ENCODE measurements at places on chromosomes 6 and 20.

DNA sequence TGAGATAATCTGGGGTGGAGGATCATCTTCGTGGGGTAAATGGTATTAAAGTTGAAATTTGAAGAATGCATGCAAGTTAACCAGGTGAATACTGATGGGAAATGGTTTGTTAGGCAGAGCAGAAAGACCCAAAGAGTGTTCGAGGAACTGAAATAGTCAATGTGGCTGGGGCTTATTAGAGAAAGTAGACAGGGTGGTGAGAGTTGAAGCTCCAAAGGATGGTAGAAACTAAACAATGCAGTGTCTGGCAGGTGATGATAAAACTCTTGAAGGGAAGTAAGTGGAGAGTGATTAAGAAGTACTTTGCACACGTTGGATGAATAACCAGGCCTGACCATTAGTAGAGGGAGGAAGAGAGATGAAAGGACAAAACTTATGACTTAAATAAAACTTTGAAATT, 39.8 kb upstream of the CENPW start:
- no peak for DNase-seq

DNA sequence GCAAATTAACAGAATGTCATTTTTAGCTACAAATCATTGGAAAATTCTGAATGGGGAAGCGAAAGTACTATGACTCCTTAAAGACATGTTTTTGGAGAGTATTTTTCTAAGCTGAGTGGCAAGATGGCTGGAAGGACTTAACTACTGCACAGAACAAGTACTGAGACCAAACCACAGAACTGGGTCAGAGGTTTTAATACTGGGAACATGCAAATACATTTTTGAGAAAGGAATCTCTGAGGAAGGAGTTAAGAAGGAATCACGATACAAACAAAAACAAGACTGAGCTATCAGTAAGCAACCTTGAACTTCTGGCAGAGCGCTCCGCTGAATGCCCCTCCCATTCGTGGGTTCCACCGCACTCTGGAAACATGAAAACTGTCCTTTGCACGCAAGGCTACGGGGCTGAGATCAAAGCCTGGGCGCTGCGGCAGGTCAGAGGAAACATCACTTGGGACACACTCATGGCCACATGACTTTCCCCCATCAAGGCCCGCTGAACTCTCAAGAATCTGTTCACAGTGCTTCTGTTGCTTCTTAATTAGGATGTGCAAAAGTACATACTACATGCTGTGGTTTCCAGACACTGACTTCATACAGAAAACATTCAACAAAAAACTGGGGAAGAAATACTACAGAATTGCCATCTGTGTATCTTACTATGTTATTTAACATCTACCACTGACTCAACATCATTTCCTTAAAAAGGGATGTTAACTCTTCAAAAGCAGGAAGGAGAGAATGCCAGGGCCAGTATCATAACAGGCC, 27.8 kb downstream of the SLC23A2 start:
- DNase-seq, result no peak

DNA sequence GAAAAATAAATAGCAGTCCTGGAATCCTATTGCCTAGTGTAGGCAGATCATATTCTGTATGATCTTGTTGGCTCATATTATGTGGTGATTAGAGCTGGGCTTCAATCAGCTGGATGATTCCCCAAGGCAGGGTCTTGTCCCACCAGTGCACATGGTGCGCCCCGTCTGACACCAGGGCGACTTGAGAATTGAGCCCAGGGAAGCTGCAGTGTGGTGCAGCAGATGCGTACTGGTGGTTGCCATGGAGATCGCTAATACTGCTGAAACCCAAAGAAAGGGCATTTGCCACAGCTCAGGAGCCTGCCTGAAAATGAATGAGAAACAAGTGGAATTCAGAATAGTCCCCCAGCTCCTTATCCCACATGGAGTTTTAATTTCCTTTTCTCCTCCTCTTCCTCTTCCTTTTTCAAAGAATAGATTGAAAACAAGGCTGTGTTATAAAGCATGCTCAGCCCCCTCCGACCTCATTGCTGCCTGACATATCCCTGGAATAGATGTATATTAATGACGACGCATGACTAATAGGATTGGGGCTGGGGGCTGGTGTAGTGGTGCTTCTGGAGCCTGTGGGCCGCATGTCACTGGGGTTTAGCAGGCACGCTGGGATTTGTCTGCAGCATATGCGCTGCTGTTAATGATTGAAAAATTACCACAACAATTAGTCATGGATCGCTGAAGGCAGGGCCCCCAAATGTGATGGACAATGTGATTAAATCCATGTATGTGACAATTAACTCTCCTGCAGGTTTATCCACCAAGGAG, 210.5 kb downstream of the FARS2 start:
- DNase-seq, result no peak

DNA sequence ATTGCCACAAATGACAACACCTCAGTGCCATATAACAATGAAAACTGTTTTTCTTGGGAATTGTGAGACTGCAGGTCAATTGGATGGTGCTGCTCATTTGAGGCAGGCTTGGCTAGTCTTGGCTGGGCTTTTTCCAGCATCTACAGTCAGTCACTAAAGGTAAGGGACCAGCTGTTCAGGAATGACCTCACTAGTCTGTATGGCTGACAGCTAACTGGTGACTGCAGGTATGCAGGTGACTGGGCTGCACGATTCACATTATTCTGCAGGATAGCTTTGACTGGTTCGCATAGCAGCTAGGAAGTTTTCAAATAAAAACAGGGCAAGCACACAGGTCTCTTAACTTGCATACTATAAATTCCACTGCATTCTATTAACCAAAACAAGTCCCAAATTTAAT, 22.1 kb upstream of the HMGCLL1 start:
- DNase-seq, result no peak

GRCh38 chr6:5998711-5999687, 7.7 kb downstream of the NRN1 start:
- DNase-seq, result no peak
